Activated CD8-positive, alpha-beta memory T cell treated with anti-CD3 and anti-CD28 coated beads for 1 hour (primary cell): ENCODE measurements at places on chromosomes 7 and 10.

- DNase-seq: peak; percentile 46
Observed at GRCh38 chr7:150716368-150716767, at the start of gene GIMAP1. Gene GIMAP1 (plus strand): TSS chr7:150716613. CDS start chr7:150719048, 2,435 bp downstream.

- DNase-seq: no peak
Observed at GRCh38 chr7:106853250-106853908, 11.7 kb upstream of the PIK3CG start.

GRCh38 chr7:29810813-29811482 lies 4.6 kb downstream of the WIPF3 start:
- no peak for DNase-seq

GRCh38 chr10:107557916-107558315 lies 393.4 kb upstream of the SORCS1 start:
- DNase-seq: no peak

DNA sequence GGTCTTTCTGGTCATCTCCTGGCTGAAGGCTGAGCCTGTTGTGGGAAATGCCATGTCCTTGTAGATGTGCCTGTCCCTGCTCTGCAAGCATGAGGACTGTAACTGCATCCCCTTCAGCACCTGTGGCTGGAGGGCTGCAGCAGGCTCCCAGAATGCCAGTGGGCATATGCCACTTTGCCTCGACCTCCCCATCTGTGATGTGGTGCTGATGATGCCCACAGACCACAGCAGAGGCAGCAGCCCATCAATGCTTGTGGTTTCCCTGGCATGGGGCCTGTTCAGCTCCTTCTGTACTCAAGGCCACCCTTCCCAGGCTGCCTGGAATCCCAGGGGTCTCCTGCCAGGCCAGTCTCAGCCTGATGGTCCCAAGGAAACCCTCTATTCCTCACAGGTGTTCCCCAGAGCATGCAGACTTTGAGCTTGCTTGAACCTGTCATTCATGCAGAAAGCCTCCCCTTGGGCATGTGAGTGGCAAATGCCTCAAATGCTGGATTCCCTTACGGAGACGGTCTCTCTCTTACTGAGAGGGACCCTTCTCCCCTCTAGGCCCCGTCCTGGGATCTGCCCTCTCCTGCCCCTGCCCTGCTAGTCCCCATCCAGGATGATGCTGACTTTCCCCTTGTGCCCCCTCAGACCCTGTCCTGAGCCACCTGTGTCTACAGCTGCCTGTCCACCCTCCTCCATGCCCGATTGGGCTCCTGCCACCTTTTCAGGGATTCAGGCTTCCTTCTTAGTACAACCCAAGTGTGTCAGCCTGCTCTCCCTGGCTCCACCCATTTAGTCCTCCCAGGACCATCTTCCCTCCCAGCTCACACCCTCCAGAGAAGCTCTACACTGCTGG lies 50.9 kb upstream of the ANTXRL start:
- DNase-seq: no peak

- no peak for DNase-seq
Observed at GRCh38 chr7:116433246-116433645, 66.3 kb upstream of the CAV2 start.

DNA sequence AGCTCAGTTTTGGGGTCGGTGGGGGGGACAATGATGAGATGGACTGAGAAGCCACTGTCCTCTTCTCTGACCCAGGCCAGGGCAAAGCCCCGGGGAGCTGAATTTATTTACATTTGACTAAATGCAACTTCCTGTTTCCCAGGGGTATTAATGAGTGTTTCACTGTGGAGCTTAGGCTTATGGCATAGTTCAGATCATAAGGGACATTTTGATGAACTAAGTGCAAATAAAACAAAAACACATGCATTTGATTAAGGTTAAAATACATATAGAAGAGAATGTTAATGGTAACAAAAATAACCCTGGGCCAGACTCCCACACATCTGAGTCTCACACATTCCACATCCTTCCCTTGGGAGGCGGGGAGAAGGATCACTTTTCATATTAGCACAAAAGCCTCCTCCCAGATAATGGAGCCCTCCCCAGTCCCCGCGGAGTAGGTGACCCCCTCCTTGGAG lies 320.6 kb downstream of the FRMD4A start:
- DNase-seq: no peak

GRCh38 chr10:97763411-97763810 lies 8.4 kb downstream of the SFRP5 start:
- no peak for DNase-seq

DNA sequence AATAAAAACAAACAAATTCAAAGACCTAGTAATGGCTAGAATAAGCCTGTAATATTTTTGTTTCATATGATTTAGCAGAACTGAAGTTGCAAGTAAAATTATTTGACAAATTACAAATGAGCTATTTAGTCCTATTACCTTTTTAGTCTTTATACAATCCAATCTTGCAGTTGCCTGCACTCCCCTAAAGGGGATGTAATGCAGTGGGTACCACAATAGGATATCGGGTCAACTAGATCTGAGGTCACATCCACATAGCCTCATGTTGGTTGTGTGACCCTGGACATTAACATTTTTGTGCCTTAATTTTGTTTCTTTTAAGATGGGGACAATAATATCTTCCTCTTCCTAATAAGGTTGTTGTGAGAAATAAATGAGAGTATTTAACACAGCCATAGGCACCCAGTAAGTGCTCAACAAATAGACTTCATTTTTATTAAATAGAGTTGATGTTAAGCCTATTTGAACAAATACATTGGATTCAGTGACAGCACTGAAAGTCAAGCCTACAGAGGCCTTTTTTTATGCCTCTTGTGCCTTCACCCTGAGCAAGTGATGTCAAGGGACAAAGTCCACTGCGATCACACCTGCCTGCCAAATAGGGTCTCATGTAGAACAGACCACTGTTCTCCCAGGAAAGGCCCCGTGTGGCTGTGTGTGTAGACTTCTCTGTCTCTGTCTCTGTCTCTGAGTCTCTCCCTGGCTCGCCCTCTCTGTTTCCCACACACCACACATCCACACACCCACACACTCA lies 124.8 kb downstream of the EVX1 start:
- DNase-seq: no peak

GRCh38 chr10:21534604-21535493 lies 817 bp downstream of the MLLT10 start:
- no peak for DNase-seq

GRCh38 chr10:17512341-17513001 lies 58.1 kb upstream of the ST8SIA6 start:
- no peak for DNase-seq

DNA sequence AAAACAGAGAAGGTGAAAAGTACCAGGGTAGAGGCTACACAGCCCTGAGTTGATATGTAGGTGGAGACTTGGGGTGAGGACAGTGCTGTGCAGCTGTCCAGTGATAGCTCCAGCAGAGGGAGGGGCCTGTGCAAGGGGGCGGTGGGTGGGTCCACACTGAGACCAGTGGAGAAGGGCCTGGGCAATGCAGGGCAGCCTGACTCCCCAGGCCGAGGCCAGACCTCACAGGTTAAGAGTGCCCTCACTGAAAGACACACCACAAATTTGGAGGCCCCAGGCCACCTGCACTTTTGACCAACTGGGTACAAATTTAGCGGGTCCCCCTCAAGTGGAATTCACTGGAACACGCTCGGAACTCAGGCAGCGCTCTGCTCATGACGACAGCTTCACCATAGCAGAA lies 6.7 kb upstream of the RASGEF1A start:
- DNase-seq: no peak

DNA sequence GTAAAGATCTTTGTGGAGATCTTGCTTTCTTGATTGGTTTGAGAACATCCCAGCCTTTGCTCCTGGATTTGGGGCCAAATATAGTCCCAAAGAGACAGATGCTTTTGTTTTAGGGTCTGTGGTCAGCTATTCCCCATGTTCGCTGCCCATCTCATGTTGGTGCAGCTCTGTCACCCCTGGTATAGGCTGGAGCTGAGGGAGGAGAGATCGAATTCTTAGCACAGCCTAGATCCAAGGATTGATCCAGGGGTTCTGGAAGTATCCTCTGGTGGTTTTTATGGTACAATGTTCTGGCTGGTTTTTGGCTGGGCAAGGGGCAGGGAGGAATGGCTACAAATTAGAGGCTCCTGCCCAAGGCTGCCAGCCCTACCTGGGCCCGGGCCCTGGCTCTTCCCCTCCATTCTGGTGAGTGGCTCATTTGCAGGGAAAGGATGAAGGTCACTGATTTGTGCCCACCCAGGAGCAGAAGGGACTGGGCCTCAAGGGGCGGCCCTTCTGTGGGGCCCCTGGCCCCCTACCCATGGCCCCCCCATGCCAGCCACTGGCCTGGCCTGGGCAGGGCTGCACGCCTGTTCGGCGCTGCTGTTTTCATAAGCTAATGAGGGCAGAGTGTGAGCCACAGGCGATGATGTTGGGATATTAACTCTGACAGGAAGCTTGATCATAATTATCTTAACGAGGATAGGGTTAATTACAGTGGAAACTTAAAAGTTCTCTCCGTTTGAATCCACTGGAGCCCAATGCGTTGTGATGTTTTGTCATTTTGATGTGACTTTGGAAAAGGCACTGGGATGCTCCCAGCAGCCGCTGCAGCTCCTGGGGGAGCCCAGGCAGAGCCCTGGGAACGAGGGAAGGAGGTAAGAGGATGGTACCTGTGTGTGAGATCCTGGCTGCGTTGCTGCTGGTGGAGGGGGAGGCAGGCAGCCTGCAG lies 600.6 kb downstream of the LRMDA start:
- no peak for DNase-seq

GRCh38 chr10:86262688-86263181 lies 103.9 kb downstream of the GRID1 start:
- no peak for DNase-seq

DNA sequence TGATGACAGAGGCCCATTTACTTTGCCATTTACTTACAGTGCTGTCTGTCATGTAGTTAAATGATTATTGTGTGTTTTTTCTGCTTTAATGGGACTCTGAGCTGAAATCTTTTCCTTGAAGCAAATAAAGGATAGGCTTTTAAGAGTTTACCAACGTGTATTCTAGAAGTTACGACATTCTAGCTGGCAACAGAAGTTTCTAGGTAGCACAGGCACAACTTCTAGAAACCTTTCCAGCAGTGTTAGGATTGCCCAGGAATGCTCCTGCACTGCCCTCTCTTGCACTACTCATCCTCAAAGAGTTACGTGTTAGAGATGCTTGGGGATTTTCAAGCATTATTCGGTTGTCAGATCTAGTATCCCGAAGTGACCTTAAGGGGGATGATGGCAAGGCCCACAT lies 42.5 kb upstream of the TMEM236 start:
- DNase-seq: no peak

DNA sequence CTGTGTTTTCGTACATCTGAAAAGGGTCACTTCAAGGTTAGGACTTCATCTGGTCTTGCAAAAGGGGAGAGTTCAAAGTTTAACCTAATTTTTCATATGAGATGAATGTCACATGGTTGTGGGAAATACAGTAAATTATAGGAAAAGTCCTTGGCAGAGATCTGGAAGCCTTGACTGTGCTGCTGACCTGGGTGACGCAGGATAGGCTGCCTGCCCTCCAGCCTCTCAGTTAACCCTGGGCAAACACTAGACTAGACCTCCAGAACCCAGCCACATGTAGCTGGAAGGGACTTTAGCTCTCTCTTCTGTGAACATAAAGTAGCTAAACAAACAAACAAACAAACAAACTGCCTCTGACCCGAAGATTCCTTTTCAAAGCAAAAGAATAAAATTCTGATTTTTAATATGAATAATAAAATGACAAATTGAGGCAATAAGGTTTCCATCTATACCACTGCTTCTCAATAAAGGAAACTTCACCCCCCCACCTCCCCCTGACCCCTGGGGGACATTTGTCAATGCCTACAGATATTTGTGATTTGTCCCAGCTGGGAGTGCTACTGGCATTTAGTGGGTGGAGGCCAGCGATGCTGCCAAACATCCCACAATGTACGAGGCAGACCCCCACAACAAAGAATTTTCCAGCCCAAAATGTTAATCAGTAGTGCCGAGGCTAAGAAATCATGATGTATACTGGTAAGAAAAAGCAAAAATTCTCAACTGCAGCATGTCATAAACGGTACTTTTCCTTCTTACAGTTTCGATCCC lies 75.2 kb upstream of the PRR15 start:
- no peak for DNase-seq

GRCh38 chr10:130369645-130370381 lies 233.6 kb downstream of the GLRX3 start:
- no peak for DNase-seq

DNA sequence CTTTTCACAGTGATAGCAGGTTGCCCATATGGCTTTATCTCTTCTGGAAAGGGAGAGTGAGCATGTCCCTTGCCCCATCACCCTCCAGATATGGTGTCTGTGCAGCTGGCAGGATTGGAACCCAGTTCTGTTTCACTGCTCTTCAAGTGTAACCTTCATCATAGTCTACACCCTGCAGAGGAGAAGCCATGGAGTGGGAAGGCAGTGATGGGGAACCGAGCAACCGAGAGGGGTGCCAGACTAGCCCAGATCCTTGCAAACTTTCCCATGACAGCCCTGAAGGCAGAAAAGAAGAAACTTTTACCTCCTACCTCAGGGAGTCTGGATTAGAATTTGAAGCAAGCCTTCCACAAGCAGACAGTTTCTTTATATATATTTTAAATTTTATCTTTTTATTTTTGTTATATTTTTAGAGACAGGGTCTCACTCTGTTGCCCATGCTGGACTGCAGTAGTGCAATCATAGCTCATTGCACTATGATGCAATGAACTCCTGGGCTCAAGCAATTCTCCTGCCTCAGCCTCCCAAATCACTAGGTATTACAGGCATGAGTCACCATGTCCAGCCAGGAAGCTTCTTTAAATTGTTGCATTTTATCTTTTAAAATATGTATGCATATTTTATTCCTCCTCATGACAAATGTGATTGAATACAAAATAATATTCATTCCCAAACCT lies 133.3 kb downstream of the KCNMA1 start:
- DNase-seq: no peak

GRCh38 chr7:101718363-101719122 lies 89.4 kb upstream of the MYL10 start:
- DNase-seq: no peak

DNA sequence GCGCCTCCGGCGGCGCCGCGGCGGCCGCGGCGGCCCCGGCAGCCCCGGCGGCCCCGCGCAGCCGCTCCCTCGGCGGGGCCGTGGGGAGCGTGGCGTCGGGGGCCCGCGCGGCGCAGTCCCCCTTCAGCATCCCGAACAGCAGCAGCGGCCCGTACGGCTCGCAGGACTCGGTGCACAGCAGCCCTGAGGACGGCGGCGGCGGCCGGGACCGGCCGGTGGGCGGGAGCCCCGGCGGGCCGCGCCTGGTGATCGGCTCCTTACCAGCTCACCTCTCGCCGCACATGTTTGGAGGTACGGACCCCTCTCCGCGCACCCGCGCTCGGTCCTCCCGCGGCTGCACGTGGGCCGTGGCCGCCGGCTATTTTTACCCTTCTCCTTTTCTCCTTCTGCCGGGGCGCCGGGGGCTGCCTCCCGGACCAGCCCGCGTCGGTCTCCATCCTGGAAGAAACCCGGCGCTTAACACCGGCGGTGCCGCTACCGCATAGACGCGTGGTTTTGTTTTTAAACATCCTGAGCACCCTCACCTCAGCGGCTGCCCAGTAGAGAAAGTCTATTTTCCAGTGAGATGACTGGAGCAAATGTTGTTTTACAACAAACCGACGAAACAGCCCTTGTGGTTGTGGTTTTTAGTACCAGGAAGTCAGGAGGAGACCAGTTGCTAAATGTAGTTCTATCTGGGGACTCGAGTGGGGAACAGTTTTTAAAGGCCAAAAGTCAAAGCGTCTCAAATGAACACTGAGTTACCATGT lies 1.3 kb downstream of the ZNRF2 start:
- peak; percentile 17 for DNase-seq

- DNase-seq: no peak
Observed at GRCh38 chr10:91420868-91421267, 10.7 kb downstream of the HECTD2 start.

GRCh38 chr7:158052381-158053060 lies 535.1 kb downstream of the PTPRN2 start:
- DNase-seq: no peak

GRCh38 chr10:69817078-69817581 lies 15.4 kb downstream of the COL13A1 start:
- DNase-seq: no peak
